ENCODE measurements at places on chromosomes 1 and 21. TPM values are rescaled to one million over a fixed set of nuclear protein-coding genes. Genes with fewer than 3 reads are reported as not detected.

The ITLN2 gene
- not detected for total RNA-seq

The CLDN14 gene
- not detected for total RNA-seq

The IRF2BP2 gene
- 165 TPM for total RNA-seq

- DNase-seq = no peak
Measured at GRCh38 chr1:82919837-82920236, 1079.1 kb downstream of the TTLL7 start.

- no peak for DNase-seq
Measured at GRCh38 chr1:209769971-209770370, 14.1 kb downstream of the TRAF3IP3 start.

- DNase-seq = no peak
Measured at GRCh38 chr1:235996048-235996785, 68.7 kb downstream of the NID1 start.

DNA sequence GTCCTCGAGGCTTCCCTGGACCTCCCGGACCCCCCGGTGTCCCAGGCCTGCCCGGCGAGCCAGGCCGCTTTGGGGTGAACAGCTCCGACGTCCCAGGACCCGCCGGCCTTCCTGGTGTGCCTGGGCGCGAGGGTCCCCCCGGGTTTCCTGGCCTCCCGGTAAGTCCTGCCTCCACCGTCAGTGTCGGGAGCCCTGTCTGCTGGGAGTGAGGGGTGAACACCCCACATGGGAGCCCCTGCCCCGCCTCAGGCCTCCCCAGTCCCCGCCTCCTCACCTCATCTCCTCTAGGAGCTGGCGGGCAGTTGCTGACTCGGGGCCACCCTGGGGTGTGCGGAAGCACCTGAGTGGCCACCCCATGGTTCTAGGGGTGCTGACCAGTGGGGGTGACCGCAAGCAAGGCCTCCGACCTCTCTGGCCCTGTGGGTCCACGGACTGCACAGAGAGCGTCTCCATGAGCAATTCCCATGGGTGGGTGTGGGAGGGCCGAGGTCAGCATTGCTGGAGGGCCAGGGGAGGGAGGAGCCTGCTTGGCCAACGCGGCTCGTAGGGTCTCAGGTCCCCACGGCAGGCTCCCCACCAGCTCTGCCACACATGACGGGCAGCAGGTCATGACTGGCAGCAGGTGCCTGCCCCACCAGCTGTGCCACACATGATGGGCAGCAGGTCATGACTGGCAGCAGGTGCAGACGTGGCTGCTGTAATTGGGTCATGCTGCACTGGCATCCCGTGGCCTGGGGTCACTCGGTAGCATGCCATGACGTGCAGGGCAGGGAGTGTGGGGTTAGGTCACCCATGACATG is 61.3 kb downstream of the SLC19A1 start:
- no peak for DNase-seq

DNA sequence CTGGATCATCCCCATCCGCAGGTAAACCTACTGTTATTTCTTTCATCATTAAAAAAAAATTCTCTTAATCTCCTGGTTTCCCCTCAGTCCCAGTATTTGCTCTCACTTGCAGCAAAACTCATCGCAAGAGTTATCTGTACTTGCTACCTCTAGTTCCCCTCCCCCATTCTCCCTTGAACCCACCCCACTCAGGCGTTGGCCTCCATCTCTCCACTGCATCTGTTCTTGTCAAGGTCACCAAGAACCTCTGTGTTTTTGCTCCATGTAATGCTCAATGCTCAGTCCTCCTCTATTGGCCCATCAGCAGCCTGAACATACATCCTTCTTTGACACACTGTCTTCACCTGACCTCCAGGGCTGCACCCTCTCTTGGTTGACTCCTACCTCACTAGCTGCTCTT is 4.6 kb downstream of the PKLR start:
- DNase-seq = no peak

GRCh38 chr1:10939654-10940450 is 72.6 kb upstream of the TARDBP start:
- no peak for DNase-seq

GRCh38 chr1:228148196-228148861 is 1.4 kb upstream of the GJC2 start:
- no peak for DNase-seq

- DNase-seq = no peak
Measured at GRCh38 chr1:150574260-150575071, 4.9 kb downstream of the MCL1 start.

GRCh38 chr21:31448496-31448895 is 104.4 kb upstream of the TIAM1 start:
- no peak for DNase-seq

DNA sequence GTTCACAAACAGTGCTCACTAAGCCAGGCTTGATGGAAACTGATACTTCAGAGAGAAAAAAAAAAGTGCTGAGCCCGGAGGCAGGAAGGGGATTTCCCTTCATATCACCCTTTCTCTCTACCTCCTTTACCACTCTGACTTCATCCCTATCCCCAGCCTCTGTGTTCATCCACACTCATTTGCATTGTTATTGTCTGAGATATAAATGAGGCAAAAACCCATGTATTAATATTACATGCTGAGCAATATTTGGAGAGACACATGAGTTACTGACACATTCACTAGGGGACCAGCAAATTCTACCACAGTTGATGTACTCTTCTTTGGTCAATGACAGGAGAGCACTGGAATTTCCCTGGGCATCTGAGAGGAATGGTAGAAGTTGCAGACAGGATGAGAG is 175.8 kb downstream of the TNFSF18 start:
- no peak for DNase-seq

All from naive thymus-derived CD8-positive, alpha-beta T cell (primary cell).